HuH-7 (cell line): ENCODE measurements at places on chromosomes 7 and 10.

DNA sequence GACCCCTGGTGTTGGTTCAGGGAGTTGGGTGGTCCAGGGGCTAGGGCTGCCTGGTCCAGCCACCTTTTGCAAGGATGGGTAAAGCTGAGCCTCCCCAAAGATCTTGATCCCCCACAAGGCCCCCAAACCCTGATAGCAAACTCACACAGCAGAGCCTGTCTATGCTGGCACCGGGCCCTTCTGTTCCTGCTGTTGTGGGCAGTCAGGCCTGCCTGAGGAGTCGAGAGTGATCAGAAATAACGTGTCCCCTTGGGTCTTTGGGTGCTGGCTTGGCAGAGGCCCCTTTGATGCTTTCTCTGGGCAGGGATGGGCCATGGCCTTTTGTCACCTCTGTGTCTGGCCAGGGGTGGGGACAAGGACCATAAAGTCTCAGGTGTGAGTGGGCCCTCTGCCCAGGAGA lies 715 bp upstream of the MUC12 start:
- no peak for DNase-seq

GRCh38 chr10:31099664-31100063 lies 68.0 kb upstream of the ZNF438 start:
- DNase-seq, result no peak

GRCh38 chr7:129859183-129859582 lies 93.6 kb downstream of the UBE2H start:
- no peak for DNase-seq

DNA sequence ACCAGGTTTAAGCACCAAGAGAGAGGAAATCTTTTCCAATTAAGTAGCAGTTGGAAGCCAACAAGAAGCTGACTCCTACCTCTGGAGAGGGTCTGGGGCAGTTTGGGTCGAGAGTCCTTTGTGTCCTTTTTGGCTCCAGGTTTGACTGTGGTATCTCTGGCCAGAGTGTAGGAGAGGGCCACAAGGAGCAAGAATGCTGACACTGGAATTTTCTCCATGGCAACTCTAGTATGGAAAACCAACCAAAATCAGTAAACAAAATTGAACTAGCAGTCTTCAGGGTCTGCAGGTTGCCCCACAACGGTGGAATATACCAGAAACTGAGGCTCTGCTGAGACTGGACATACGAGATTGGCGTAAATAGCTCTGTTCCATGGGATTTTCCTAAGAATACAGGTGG lies 3.2 kb downstream of the AGR2 start:
- no peak for DNase-seq

GRCh38 chr10:28300027-28300426 lies 2.8 kb downstream of the MPP7 start:
- no peak for DNase-seq

GRCh38 chr7:30464231-30464671 lies 14.3 kb downstream of the NOD1 start:
- no peak for DNase-seq

DNA sequence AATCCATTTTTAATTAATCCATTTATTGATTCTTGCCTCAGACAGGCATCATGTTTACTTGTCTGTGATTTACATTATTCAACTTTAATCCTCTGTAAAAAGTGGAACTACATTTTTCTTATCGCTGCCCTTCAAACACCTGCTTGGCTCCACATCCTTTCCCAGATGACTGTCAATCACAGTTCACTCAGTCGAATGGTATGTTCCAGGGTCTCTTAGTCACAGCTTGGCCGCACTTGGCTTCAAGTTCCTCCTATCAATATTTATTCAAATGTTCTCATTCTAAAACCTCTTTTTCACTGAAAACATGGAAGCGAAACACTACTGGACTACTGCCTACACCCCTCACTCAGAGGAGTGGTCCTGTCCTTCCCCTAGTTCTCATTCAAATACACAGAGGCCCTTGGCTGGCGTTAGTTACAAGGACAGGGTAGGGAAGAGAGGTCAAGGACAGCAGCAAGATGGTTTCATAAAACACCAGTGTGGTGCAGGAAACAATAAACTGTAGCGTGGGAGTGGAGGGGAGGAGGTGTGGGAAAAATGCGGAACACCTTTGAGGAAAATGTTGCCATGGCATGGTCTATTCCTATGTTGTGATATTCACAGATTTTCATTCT lies 143.2 kb downstream of the USP6NL start:
- no peak for DNase-seq

- DNase-seq, result no peak
Observed at GRCh38 chr10:102285133-102285532, 39.8 kb downstream of the GBF1 start.

DNA sequence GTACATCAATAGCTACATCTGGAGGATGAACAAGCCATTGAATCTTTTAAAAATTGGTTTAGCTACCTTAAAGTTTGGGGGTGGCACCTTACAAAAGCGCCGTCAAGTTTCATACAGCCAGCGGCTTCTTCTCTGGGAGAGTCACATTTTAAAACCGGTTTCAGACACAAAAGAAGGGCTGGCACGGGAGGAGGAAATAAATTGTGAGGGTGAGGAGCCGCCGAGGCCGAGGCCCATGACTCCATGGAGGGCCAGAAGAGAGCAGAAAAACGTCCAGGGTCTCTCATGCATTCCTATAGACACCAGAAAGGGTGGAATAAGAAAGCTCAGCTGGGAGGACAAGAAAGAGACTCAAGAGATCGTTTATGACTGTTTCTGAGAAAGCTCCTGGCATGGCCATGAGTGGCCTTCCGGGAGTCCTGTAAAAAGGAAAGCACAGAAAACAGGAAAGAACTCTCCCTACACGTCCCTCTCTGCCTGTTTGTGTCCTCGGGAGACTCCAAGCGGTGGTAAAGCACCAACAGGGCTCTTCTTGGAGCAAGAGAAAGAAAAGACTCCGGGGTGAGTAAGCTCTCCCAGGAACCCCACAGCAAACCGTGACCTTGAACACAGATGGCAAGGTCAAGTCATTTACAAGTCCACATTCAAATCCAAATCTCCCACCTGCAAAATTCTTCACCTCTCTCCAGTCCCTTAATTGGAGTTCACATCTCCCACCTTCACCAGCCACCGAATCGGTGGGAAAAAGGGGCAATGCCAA lies 1.8 kb downstream of the FRAT2 start:
- DNase-seq, result peak; percentile 61

GRCh38 chr10:23516530-23516929 lies 77.7 kb downstream of the OTUD1 start:
- peak; percentile 46 for DNase-seq

- no peak for DNase-seq
Observed at GRCh38 chr7:158403013-158403821, 184.4 kb downstream of the PTPRN2 start.

GRCh38 chr7:116779931-116780330 lies 82.5 kb upstream of the CAPZA2 start:
- DNase-seq, result no peak

DNA sequence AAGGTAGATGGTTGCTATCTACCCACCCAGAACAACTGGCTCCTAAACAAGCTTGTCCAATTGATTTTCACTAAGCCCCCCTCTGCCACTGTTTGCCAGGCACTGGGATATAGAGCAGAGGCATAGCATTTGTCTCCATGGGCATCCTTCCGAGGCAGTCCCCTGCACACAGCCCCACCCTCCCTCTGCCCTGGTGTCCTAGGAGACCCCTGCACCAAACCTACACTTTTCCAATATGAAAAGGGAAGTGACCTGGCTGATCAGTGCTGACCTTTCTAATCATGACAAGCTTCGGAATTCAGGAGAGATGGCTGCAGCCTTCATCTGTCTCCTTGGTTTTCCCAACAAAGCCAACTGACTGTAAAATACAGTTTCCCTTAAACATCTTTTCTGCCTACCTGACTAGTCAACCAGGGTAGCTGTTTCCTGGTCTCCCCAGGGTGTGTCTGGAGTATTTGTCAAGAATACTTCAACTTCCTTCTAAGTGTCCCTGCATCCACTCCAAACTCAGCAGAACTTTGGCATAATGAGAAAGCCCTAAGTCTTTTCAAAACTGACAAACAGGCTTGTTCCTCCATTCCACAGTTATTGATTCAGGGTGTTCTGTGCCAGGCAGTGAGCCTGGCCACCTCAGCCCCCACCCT lies 7.6 kb upstream of the SLC18A3 start:
- no peak for DNase-seq

DNA sequence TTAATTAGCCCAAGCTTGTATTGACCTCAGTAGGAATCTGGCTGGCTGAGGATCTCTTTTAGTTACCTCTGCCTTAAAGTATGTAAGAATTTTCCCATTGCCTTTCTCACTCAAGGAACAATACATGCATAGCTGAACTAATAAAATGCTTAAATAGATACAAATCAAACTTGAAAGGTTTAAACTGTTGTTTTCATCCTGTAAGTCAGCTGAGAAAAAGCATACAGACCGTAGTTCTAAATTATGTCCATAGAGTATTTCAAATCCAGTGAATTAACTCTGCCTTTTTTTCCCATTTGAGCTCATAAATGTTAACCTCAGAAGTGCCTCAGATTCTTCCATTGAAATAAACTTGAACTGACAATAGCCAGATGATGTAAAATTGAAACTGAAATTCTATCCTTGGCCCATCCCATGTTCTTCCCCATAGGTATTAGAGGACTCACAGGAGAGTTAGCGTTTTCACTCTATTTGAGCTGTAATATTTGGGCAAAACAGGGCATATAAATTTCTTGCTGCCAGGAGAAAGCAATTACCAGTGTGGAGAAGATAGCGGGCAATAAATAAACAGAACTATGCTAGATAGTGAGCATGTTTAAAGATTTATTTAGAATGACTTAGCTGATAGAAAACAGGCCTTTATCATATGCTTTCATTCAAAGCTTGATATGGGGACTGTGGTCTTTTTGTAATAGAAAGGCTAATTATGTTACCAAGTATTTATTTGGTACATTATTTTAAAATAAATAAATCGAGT lies 163.7 kb downstream of the WNT2 start:
- DNase-seq, result no peak

- no peak for DNase-seq
Observed at GRCh38 chr10:47025540-47026300, 114.5 kb downstream of the PTPN20 start.

- no peak for DNase-seq
Observed at GRCh38 chr10:58063861-58064480, 203.7 kb downstream of the IPMK start.

GRCh38 chr10:128163701-128164100 lies 37.5 kb upstream of the MKI67 start:
- no peak for DNase-seq

DNA sequence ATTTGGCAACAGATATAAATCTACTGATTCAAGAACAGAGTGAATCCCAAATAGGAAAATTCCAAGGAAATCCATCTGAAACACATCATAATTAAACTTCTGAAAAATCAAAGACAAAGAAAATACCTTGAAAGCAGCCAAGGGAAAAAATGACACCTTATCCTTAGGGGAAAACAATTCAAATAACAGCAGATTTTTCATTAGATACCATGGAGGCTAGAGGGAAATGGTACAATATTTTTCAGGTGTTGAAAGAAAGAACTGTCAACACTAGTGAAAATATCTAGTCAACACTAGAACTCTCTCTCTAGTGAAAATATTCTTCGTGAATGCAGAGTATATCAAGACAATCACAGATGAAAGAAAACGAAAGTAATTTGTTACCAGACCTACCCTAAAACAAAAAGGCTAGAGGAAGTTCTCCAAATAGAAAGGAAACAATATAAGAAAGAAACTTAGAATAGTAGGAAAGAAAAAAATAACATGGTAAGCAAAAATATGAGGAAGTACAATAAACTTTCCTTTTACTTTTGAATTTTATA lies 5.7 kb upstream of the FAM241B start:
- no peak for DNase-seq

GRCh38 chr7:34070511-34071323 lies 165.4 kb downstream of the BMPER start:
- no peak for DNase-seq

- no peak for DNase-seq
Observed at GRCh38 chr7:2715341-2716231, 27.6 kb downstream of the AMZ1 start.

DNA sequence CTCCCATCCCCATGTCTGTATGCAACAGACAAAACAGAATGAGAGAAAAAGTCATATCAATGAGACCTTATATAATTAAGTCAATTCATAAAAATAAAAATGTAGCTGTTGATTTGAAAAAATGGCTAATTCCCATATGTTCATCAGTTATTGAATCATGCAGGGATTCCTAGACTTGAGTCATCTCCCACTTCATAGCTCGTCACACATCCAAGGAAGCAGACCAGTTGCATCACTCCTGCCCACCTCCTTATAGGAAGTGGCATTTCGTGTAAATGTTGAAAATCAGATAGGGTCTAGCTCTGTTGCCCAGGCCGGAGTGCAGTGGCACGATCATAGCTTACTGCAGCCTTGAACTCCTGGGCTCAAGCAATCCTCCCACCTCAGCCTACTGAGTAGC lies 56.1 kb upstream of the SH2B2 start:
- no peak for DNase-seq

GRCh38 chr7:40629891-40630290 lies 495.1 kb downstream of the SUGCT start:
- DNase-seq, result no peak

DNA sequence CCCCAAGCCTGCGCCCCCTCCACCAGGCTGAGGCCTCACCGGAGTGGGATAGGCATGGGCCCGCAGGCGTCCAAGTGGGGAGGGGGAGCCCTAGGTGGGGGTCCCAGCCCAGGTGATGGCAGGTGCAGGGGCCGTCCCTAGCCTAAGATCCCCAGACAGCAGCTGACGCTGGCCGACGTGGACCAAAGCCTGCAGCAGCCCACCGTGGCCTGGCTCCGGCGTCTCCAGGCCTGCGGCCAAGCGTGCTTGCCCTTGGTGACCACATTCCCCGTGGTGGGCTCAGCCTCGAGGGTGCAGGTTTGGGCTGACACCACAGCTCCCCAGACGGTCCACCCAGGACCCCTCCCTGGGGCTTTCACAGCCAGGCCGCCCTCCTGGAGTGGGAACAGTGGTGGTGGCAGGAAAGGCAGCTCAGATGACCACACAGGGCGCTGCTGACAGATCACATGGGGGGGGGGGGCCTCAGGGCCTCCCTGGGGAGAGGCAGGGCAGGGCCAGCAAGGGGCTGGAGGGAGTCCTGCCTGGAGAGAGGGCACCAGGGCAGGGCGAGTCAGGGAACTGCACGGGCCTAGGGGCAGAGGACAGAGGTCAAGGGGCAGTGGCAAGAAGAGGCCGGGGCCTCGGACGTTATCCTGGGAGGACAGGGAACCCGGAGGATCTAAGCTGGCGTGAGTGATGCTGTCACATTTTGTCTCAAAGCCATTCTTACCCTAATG lies 767 bp upstream of the ADAM8 start:
- DNase-seq, result no peak

DNA sequence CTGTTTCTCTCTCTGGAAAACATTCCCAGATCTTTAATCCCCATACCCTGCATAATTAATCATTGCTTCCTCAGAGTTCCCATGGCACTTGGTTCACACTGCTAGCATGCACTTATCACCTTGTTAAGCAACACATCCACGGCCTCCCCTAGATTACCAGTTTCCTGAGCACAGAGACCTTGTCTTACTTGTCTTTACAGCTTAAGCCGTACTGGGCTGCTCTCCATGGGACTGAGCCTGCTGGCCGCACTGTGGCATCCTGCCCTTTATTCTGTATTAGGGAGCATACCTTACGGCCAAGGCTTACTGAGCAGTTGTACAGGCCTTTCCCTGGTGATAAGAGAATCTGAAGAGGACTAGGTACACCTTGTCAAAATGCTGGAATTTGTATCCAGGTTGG lies 190.2 kb downstream of the REEP3 start:
- DNase-seq, result no peak
